Stimulated activated naive CD4-positive, alpha-beta T cell treated with Interleukin-2 at 50 U/mL for 16 hours (primary cell): ENCODE measurements at places on chromosomes 11 and 22.
A peak's percentile ranks its signal among the peaks of the same experiment; 100 is the strongest.

GRCh38 chr11:121188776-121189175 lies 87.7 kb downstream of the TECTA start:
- no peak for DNase-seq

- no peak for DNase-seq
These were observed 7.8 kb downstream of the SIPA1 start for GRCh38 chr11:65645710-65646109.

- peak; percentile 67 for DNase-seq
These were observed 31.2 kb downstream of the CD82 start for GRCh38 chr11:44596525-44597276.

DNA sequence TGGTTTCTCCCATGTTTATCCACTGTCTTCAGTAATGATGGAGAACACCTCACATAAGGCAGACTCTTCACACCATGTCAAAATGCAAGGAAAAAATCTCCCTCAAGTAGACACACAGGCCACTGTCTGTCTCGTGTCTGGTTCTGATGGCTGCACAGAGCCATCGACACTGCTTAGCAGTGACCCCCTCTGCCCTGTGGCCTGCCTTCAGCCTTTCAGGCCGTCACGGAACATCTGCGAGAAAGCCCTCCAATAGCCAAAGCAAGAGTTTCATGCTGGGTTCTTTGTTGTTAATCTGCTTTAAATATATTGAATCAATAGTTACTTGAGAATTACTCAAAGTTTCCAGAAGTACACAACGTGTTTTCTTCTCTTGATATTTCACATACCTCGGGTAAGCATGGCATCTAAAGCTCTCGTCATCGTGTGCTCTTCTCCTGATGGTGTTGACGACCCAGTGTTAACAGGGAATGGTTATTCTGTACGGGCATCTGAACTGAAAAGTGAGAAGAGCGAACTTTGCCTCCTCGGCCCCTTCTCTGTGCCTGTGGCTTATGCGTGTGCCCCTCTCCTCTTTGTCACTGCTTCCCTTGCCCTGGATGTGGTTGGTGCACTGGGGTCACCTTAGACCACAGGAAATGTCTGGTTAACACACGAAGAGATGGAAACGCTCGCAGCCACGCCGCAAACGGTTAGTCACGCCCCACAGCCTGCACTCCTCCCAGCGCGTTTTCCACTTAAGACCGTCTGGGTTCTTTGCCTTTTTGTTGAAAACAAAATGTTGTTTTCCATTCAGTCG lies 33.4 kb upstream of the CTTN start:
- DNase-seq: peak; percentile 72

GRCh38 chr11:110450246-110450645 lies 20.5 kb downstream of the FDX1 start:
- DNase-seq: no peak

DNA sequence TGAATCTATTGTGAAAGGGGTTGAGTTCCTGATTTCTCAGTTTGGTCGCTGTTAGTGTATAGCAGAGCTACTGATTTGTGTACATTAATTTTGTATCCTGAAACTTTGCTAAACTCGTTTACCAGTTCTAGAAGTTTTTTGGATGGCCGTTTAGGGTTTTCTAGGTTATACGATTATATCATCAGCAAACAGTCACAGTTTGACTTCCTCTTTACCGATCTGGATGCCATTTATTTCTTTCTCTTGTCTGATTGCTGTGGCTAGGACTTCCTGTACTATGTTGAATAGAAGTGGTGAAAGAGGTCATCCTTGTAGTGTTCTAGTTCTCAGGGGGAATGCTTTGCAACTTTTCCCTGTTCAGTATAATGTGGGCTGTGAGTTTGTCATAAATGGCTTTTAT lies 24.6 kb upstream of the OOSP4B start:
- DNase-seq: no peak

DNA sequence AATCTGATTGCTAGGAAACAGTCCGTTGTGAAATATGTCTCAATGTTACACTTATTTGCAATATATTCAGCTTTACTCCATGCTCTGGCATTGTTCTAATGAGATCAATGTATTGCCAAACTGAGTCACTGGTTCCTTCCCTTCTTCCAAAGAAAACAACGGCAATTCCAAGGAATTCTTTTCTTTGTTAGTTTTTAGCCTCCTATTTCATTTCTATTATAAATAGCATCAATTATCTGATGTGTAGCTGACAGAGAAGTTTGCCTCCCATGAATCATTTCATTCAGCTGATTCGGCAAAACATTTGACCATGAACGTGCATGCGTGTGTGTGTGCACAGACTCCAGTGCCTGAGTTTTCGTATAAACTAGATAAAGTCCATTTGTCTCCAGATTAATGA lies 346.8 kb downstream of the ETS1 start:
- no peak for DNase-seq

DNA sequence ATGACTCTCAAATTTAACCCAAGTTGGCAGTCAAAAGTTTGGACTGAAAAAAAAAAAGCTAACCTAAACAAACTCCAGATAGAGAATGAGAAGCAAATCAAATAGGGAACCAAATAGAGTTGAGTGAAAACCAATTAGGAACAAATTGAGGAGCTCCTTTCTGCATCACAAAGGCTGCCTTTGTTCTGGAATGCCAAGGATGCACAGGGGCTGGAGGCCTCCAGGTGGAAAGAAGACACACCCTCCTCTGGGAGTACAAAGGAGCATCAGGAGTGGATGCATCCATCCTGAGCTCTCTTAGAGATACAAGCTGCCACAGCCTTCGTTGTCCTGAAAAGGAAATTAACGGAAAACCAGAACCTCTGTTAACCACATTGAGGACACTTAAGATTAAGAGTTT lies 73.3 kb downstream of the MRGPRX1 start:
- DNase-seq: no peak

- no peak for DNase-seq
These were observed 377.3 kb downstream of the TBC1D22A start for GRCh38 chr22:47139790-47140119.

DNA sequence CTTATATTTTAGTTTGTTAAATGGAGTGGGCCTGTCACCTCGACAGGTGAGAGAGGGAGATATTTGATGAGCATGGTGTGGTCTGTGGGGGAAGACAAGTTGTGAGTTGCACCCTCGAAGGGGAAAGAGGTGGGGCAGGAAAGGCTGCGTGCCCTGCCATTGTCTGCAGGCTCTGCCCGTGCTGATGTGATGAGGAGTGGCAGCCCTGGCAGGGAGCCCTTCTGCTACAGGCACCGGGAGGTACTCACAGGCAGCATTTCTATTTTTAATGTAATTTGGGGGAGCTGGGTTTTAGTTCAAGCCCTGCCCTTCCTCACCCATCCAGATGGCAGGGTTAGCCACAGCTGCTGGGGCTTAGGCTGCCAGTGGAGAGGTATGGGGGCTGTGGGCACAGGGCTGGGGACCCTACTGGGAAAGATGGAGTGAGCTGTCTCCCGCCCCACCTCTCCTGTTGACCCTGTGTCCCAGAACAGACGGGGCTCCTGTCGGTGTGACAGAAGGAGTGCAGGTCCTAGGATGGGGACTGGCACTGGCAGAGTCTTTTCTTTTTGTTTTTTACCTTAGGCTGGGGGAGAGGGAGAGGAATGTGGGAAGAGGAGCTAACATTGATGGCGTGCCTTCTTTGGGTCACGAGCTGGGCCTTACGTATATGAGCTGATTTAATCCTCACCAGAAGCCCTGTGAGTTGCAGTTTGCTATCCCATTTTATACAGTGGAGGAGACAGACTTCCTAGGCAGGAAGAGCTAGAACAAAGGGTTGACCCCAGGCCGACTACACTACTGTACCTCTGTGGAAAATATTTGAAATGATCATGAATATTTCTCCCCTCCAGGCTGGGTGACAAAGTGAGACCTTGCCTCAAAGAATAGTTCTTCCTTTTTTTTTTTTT lies 51.6 kb downstream of the CEP164 start:
- DNase-seq: no peak

- DNase-seq: no peak
These were observed 24.8 kb upstream of the CYB5R3 start for GRCh38 chr22:42673898-42674401.

DNA sequence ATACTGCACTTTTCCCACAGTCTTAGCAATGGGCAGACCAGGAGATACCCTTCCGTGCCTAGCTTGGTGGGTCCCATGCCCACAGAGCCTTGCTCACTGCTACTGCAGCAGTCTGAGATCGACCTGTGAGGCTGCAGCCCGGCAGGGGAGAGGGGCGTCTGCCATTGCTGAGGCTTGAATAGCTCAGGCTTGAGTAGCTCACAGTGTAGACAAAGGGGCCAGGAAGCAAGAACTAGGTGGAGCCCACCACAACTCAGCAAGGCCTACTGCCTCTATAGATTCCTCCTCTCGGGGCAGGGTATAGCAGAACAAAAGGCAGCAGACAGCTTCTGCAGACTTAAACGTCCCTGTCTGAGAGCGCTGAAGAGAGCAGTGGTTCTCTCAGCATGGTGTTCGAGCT lies 118.1 kb downstream of the BARX2 start:
- no peak for DNase-seq

DNA sequence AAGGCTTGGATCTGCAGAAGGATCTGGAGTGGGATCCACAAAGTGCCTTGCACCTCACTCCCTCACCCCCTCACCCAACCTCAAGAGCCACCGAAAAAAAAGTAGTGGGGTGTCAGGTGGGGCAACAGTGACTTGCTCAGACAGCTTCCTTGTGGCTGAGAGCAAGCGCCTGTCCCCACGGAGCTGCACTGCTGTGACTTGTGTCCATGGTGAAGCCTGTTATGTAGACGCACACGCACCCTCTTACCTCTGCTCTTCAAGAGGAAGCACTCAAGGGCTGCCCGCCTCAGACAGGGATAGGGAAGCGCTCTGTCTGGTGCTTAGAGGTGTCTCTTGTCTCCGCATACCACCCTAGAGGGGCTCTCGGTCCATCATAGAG lies 1.2 kb downstream of the DRD2 start:
- no peak for DNase-seq

- peak; percentile 40 for DNase-seq
These were observed 3.1 kb downstream of the ASRGL1 start for GRCh38 chr11:62340269-62340901.

DNA sequence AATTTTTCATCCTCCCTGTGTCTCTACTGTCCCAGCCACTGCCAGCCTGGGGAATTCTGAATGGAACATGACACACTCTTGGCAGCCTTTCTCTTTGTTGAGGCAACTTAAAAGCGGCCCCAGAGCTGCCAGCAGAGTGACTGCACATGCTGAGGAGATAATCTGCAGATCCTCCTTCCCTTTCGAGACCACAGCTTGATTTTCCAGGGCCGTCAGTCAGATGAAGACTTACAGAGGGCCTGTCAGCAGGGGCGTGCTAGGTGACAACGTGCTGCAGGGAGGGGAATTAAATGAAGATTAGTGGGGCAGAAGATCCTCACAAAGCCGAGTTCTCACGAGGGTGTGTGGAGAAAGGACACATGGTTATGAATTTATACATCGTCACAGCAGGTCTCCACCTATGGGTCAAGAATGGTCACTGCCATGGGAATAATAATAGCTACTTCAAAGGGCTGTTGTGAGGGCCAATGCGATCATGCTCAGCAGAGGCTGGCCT lies 193.5 kb upstream of the PITPNB start:
- DNase-seq: no peak

DNA sequence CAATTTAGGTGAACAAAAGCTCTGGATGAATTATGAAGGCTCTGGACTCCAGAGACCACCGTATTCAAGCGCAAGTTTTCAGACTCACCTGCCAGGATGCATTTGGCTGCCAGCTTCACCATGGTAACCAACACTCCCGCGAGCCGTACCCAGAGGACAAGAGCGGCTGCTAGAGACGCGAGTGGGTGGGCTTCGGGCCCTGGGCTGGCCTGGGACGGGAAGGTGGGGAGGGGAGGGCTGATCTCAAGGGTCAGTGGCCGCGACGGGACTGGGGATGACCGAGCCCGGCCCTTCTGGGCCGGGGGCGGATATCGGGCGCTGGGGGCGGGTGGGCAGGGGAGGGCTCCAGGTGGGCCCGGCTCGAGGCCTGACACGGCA lies 344 bp downstream of the IFT27 start:
- DNase-seq: peak; percentile 9

DNA sequence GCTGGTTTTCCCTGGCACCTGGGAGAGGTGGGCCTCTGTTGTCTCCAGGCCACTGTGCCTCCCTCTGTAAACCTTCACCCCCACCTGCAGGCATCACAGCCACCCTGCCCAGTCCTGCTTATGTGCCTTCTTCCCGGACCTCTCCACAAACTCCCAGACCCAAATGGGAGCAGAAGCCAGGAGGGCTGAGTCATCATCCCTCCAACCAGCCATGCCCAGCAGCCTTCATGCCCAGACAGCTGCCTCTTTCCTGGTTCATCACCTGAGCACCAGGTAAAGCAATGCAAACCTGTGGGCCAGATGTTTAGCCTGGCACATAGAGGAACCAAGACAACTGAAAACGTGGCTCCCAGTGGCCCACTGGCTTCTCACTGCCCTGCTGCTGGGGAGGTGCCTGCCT lies 2.1 kb upstream of the TMPRSS4 start:
- DNase-seq: no peak

DNA sequence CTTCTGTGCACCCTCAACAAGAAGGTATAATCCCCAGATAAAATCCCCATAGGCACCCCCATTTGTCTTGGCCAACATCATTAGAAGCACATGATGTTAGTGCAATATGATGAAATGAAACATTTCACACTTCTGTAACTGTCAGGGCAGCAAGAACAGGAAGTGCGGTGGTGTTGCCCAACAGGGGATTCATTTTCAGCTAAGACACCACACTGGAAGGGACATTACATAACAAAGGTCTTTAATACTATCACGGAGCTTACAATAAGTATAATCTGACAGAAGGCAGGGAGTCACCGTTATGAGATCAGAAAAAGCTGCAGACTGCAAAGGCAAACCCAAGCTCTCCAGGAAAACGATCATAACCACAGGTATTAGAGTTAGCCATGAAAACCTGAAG lies 2.0 kb downstream of the OR52W1 start:
- DNase-seq: no peak
